Activated CD8-positive, alpha-beta T cell treated with anti-CD3 and anti-CD28 coated beads, Interleukin-2, amount 10 ng/mL, durations not matched to agents 7 days and 5 days (primary cell): ENCODE measurements at places on chromosomes 5 and 9. TPM values are rescaled to one million over a fixed set of nuclear protein-coding genes. Genes with fewer than 3 reads are reported as not detected.

DNA sequence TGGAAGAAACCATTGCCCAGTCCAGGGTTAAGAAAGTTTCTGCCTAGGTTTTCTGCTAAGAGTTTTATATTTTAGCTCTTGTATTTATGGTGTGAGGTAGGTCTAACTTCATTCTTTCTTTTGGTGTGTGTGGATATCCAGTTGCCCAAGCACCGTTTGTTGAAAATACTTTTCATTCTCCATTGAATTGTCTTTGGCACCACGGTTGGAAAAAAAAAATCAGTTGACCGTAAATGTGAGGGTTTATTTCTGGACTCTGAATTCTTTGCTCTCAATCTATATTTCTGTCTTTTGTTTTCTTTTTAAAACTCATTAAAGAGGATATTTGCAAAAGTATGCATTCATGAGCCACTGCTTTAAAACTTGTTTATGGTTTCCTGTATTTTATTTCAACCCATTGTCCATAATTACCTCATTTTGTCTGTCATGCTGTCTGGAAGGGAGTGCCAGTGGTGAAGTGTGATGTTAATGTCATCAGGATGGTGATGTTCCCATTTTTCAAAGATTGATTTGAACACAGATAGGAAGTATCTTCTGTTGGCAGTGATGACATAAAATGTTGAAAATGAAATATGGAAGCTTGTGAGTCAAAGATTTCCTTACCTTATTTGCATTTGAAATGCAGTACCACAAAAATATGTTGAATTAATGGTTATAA lies 33.9 kb downstream of the HABP4 start:
- no peaks in the 10 kb centered on the region for H3K27me3 ChIP-seq
- peaks cover 2% of the 10 kb centered on the region for H3K36me3 ChIP-seq

Gene SPINK1
- total RNA-seq = not detected

DNA sequence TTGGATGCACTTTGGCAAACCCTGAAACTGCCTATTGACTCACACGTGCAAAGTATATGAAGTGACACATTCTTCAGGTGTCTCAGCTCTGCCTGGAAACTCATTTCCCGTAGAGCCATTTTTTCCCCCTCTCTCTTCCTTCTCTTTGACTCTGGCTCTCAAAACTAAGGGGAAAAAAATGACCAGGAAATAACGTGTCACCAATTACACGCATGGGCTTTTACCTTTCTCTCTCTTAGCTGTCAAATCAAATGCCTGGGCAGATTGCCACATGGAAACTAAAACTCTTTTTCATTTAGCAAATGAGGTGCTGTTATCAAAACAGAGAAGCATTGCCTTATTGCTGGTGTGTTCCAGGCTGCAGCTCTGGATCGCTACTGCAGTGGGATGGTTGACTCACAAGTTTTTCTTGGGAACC lies 18.3 kb upstream of the IFNK start:
- no peaks in the 10 kb centered on the region for H3K36me3 ChIP-seq
- DNase-seq = no peak
- no peak overlapping the region for H3K27ac ChIP-seq

GRCh38 chr5:103512500-103512899 lies 50.1 kb downstream of the NUDT12 start:
- peaks cover 3% of the 10 kb centered on the region for H3K27me3 ChIP-seq
- H3K27ac ChIP-seq = no peak overlapping the region
- DNase-seq = no peak
- H3K4me1 ChIP-seq = no peaks in the 10 kb centered on the region
- no peaks in the 10 kb centered on the region for H3K36me3 ChIP-seq

Gene FKTN
- total RNA-seq = 12.8 TPM

DNA sequence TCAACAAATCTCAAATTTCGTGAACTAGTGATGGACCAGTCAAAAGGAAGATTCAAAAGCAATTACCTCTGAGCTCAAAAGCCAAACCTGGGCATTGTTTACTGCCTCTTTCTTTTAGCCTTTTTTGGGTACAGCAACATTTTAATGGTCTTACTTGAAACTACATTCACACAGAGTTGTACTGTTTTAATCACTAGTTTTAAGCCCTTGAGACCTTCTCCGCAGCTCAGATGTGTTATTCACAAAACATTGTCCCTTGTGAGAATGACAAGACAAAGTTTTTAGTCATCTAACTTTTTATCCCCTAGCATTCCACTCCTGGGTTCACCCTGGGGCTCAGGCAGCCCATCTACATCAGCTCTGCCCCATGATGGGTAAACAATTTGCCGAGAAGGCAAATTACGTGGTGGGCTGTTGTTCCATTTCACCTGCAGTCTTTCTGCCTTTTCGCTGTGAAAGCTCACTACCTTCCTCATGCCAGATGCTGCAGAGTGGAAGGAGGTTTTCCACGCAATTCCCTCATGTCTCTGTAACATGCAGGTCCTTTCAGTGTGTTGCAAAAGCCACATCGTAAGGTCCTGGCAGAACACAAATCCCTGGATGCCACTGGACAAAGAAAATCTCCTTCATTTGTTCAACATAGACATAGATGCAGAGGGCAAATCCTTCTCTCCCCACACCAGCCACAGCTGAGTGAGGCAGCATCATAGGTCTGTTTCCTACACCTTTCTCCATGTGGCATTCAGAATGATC lies 175.7 kb downstream of the EBF1 start:
- DNase-seq = no peak
- H3K4me1 ChIP-seq = no peaks in the 10 kb centered on the region
- no peak overlapping the region for H3K27ac ChIP-seq
- no peak overlapping the region for H3K4me3 ChIP-seq

Gene ANKRD33B
- 4.6 TPM for total RNA-seq

GRCh38 chr9:551986-552929 lies 289.2 kb upstream of the DMRT1 start:
- H3K27ac ChIP-seq = no peak overlapping the region
- H3K4me1 ChIP-seq = peaks cover 2% of the 10 kb centered on the region
- no peak for DNase-seq
- H3K4me3 ChIP-seq = no peak overlapping the region
- H3K36me3 ChIP-seq = no peaks in the 10 kb centered on the region
- peaks cover 11% of the 10 kb centered on the region for H3K27me3 ChIP-seq

GRCh38 chr5:50963971-50964745 lies 297.7 kb downstream of the PARP8 start:
- H3K4me3 ChIP-seq = no peak overlapping the region
- H3K36me3 ChIP-seq = no peaks in the 10 kb centered on the region
- H3K27ac ChIP-seq = no peak overlapping the region
- peaks cover 62% of the 10 kb centered on the region for H3K27me3 ChIP-seq

- H3K4me1 ChIP-seq = no peaks in the 10 kb centered on the region
- H3K27ac ChIP-seq = no peak overlapping the region
- peaks cover 2% of the 10 kb centered on the region for H3K36me3 ChIP-seq
- H3K27me3 ChIP-seq = no peaks in the 10 kb centered on the region
These were observed 32.2 kb downstream of the NSA2 start for GRCh38 chr5:74798977-74799911.

DNA sequence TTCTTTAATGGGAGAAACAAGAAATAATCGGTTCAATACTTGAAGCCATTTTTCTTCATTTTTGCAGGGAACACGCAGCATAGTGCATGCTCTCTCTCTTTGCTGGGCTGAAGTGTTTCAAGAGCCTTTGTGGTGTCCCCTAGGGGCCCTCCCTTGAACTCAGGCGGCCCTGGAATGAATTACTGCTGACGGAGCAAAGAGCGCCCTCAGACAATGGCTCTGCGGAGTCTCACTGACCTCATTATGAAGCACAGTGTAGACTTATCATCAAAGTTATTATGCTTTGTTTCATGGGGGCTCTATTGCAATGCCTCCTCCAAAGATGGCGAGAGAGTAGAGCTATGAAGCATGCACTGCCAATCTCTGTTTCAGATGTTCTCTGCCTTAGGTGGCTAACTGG lies 64.8 kb upstream of the ADCY2 start:
- no peak overlapping the region for H3K4me3 ChIP-seq
- no peak for DNase-seq
- H3K27ac ChIP-seq = no peak overlapping the region
- H3K27me3 ChIP-seq = no peaks in the 10 kb centered on the region
- H3K36me3 ChIP-seq = no peaks in the 10 kb centered on the region
- H3K4me1 ChIP-seq = no peaks in the 10 kb centered on the region

- peaks cover 63% of the 10 kb centered on the region for H3K27me3 ChIP-seq
- H3K4me3 ChIP-seq = no peak overlapping the region
- no peaks in the 10 kb centered on the region for H3K4me1 ChIP-seq
- no peak for DNase-seq
- no peaks in the 10 kb centered on the region for H3K36me3 ChIP-seq
These were observed 12.8 kb upstream of the PITX1 start for GRCh38 chr5:135046661-135047346.

Gene SEMA5A
- not detected for total RNA-seq

Gene FREM1
- not detected for total RNA-seq

- H3K27me3 ChIP-seq = peaks cover 6% of the 10 kb centered on the region
- no peaks in the 10 kb centered on the region for H3K4me1 ChIP-seq
- no peak overlapping the region for H3K4me3 ChIP-seq
- no peak for DNase-seq
- H3K27ac ChIP-seq = no peak overlapping the region
These were observed 144.4 kb upstream of the TBCA start for GRCh38 chr5:77920359-77921058.

- no peak overlapping the region for H3K4me3 ChIP-seq
- no peaks in the 10 kb centered on the region for H3K36me3 ChIP-seq
- H3K27me3 ChIP-seq = peaks cover 2% of the 10 kb centered on the region
- no peak overlapping the region for H3K27ac ChIP-seq
These were observed 467.1 kb upstream of the ST8SIA4 start for GRCh38 chr5:101370181-101370580.

DNA sequence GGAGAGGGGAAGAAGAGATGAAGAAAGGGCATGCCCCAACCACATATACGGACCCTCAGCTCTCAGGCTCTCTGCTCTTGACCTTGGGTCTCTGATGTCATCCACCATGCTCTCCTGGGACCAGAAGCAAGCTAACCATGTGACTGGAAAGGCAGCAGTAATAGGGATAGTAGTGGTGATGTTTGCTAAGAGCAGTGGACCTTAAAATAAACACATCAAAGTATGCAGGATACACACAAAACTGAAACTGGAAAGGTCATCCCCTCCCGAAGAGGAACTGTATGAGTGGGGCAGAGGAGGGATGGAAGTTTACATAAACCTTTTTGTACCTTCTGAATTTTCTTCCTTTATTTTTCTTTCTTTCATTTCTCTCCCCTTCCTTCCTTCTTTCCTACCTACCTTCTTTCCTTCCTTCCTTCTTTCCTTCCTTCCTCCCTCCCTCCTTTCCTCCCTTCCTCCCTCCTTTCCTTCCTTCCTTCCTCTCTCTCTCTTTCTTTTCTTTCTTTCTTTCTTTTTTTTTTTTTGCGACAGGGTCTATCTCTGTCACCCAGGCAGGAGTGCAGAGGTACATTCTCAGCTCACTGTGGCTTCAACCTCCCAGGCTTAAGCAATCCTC lies 8.1 kb upstream of the PTPN3 start:
- no peak overlapping the region for H3K4me3 ChIP-seq
- H3K27me3 ChIP-seq = peaks cover 22% of the 10 kb centered on the region
- DNase-seq = no peak
- H3K27ac ChIP-seq = no peak overlapping the region
- H3K36me3 ChIP-seq = no peaks in the 10 kb centered on the region

- no peaks in the 10 kb centered on the region for H3K27me3 ChIP-seq
- H3K27ac ChIP-seq = no peak overlapping the region
- H3K4me1 ChIP-seq = no peaks in the 10 kb centered on the region
- no peak overlapping the region for H3K4me3 ChIP-seq
These were observed 88.3 kb downstream of the GIN1 start for GRCh38 chr5:103031607-103032006.

DNA sequence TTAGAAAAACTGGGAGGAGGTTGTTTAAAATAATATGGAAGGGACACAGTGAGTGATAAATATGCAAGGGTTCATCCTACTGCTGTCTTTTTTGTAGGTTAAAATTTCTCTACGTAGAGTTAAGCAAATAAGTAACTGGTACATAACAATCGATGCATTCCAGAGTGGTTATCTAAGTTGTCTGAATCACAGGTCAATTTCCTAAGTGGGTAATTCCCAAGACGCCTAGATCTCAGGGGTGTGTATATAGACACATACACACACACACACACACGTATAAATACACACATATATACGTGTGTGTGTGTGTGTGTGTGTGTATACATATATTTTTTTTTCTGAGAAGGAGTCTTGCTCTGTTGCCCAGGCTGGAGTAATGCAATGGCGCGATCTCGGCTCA lies 22.3 kb downstream of the CAAP1 start:
- no peak overlapping the region for H3K27ac ChIP-seq
- DNase-seq = no peak
- no peaks in the 10 kb centered on the region for H3K4me1 ChIP-seq
- H3K36me3 ChIP-seq = peaks cover 3% of the 10 kb centered on the region
- H3K27me3 ChIP-seq = no peaks in the 10 kb centered on the region

- DNase-seq = no peak
- no peak overlapping the region for H3K27ac ChIP-seq
- H3K27me3 ChIP-seq = peaks cover 6% of the 10 kb centered on the region
- H3K36me3 ChIP-seq = peaks cover 20% of the 10 kb centered on the region
These were observed 414 bp downstream of the WDR38 start for GRCh38 chr9:124853605-124854143.

Gene TRPM3
- not detected for total RNA-seq
